Inflammatory macrophage treated with lipopolysaccharide for 1 hour (primary cell): ENCODE measurements at places on chromosomes 7 and 10.

DNA sequence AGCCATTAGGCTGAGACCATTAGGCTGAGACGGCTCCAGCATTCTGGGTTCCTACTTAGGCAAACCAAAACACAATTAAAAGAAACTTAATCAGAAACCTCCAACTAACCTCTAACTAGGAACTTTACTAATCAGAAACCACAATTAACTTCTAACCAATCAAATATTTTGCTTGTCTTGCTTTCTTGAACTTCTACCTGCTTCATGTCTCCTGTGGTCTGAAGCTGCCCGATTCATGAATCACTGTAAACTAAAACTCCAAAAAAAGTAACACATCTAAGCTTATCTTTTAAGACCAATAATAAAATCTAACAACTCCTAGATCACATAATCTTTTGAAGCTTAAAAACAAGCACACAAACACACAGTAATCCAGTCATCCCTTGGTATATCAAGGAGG is 76.1 kb downstream of the PDSS1 start:
- DNase-seq, result no peak

DNA sequence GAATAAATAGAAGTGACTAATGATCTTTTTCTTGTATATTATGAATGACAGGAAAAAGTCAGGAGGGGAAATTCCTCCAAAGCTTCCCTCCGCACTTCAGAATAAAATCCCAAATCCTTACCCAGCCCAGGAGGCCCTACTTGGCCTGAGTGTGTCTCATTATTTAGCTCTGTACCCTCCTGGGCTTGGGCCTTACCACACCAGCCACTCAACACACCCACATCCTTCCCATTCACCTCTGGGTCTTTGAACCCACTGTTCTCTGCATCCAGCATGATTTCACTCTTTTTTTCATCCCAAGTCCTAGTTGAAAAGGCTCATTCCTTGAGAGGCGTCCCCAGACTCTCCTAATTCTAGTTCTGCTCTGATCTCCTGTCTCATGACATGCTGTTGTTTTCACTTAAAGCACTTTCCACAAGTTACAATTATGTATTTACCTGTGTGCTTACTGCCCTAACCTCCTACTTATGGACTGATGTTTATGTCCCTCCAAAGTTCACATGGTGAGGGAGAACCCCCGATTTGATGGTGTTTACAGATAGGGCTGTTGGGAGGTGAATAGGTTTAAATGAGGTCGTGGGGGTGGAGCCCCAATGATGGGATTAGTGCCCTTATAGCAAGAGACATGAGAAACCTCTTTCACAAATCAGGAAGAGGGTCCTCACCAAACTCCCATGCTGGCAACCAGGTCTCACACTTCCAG is 6.4 kb downstream of the NOD1 start:
- DNase-seq, result no peak

- no peak for DNase-seq
Measured at GRCh38 chr7:74032191-74032490, 4.2 kb downstream of the ELN start.

GRCh38 chr7:45698303-45699014 is 124.3 kb downstream of the ADCY1 start:
- DNase-seq, result no peak

GRCh38 chr7:5303061-5303460 is 20.3 kb downstream of the SLC29A4 start:
- no peak for DNase-seq

DNA sequence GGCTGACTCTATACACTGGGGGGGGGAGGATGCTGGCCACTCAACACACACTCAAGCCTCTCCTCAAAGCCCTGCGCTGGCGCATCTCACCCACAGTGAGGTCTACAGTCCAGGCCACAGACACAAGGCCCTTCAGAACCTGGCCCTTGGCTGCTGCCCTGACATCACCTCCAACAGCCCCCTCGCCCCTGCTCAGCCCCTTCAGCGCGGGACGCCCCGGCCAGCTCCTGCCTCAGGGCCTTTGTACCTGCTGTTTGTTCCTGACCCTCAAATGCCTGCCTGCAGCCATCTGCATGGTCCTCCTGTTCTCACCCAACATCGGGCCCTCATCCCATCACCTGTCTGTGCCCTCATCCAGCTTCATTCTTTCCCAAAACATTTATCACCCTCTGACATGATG is 572.6 kb downstream of the DNAJB6 start:
- no peak for DNase-seq

DNA sequence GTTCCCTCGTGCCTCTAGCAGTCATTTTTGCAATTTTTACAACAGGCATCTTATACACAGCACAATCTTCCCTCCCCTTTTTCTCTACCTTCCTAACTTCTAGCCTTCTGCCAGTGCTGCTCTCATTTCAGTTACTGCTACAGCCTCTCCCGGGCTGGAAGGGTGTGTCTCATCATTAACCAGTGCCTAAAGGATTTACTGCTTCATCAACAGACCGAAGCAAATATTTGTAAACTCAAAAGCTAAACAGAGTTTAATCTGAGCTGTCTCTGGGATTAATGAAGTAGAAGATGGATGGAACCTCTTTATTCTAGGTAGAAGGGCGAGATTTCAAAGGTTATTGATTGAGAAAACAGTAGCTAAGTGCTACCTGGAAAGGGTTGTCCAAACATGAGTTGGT is 94.3 kb downstream of the PRPF18 start:
- DNase-seq, result no peak

DNA sequence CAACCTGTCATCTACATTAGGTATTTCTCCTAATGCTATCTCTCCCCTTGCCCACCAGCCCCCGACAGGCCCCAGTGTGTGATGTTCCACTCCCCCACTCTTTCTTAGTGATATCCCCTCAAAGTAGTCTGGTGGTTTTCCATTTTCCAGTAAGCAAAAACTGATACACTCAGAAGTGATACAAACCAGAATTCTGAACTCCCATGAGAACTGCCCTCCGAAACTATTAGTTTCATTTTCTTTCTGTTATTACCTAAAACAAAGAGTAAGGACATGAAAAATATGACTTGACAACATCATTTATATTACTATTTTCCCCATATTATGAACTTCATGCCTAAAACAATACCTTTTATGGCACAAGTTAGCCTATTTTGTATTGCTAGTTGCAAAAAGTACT is 175.0 kb downstream of the OTUD1 start:
- DNase-seq, result no peak

DNA sequence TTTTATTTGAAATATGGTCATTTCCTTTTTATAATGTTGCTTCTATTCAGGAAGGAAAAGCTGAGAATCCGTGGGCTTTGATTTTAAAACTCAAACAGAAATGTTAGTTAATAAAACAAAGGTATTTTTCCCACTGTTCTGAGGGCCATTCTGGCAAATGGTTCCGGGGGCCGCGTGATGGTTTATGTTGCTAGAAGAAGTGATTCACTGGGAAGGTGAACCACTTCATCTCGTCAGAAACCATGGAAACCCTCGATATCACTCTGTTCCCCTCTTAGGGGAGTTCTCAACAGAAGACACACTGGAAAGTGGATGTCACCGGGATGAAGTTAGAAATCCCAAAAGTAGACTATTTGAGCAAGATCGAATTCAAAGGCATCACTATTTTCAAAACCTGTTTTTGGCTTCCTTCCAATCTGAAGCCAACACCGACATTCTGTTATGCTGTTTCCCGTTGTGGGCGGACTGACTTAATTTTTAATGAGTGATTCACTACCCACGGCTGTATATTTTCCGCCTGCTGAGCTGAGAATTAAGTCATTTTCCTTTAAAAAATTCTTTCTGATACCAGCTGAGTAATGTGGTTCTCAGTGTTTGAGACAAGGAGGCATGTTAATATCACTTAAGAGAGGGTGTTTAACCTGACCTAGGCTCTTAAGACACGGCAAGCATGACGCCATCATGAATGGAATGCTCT is 84.1 kb downstream of the PTPRE start:
- peak; percentile 76 for DNase-seq

DNA sequence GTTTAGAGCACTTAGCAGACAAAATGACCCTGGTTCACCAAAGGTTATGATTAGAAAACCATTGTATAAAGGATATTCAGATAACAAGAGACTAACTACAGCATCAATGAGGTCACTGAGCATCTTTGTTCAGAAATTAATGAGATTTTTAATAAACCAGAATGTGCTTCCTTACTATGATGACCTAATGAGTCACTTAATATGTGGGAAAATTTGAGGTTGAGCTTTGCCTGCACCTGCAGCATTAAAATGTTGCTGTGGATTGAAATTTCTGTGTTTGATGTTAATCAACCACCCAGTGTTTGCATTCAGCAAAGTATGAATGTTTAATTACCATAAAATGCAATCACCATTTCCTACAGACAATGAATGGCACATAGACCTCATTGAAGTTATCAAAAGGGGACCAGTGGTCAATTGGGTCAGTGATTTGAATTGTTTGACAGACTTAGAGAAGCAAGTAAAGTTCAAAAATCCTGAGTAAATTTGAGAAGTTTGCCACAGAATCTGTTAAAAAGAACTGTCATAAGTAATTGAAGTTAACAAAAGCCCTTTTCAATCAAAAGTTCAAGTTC is 45.8 kb downstream of the EXOC6 start:
- no peak for DNase-seq

- DNase-seq, result peak; percentile 50
Measured at GRCh38 chr10:121069061-121069850, 218.1 kb downstream of the WDR11 start.

- no peak for DNase-seq
Measured at GRCh38 chr7:36840904-36841303, 116.6 kb upstream of the AOAH start.
